ENCODE measurements at places on chromosomes 16 and 17. TPM values are rescaled to one million over a fixed set of nuclear protein-coding genes. Genes with fewer than 3 reads are reported as not detected.

Gene CEP131
- 6.1 TPM for total RNA-seq

Gene ASPHD1
- total RNA-seq = not detected

Gene SPNS2
- 79.3 TPM for total RNA-seq

Gene SLC7A5
- 22.8 TPM for total RNA-seq

Gene DNAI2
- total RNA-seq = not detected

Gene RASL10B
- 9.1 TPM for total RNA-seq

Gene SDR42E1
- total RNA-seq = 4.2 TPM

Gene DNAH17
- total RNA-seq = 2.0 TPM

Gene ABCC6
- total RNA-seq = 0.49 TPM

Gene CDH5
- total RNA-seq = 38.3 TPM

Gene PARD6A
- total RNA-seq = 1.2 TPM

Gene KRT12
- not detected for total RNA-seq

Gene SOX8
- total RNA-seq = 0.74 TPM

Gene CARD14
- 30.0 TPM for total RNA-seq

DNA sequence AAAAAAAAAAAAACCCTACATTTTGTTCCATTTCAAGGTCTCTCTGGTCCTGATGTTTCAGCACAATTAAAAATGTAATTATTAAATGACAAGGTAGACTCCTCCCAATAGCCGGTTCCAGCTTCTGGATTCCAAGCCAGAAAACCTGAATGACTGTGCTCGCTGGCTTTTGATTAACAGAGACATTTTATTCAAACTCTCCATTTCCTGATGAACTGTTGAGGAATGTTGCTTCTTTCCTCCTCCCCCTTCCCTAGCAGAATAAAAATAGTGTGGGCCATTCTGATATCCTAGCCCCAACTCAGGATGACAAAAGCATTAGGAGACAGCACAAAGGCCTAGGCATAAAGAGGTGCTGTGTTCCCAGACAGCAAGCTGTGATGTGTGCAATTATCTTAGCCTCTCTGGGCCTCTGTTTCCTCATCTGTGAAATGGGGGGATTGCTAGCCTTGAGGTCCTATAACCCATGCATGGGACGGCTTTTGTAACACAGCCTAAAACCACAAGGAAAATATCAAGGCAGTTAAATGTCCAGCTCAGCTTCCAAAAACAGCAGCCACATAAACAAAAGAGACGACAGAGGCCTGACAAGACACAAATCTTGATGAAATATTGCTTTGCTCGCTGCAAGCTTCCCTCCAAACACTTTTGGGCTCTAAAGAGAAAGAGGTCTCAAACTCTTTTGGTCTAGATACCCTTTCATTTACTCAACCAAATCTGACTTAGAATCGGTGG, 127.2 kb upstream of the RCVRN start:
- no peak overlapping the region for H3K27ac ChIP-seq
- no peaks in the 10 kb centered on the region for H3K27me3 ChIP-seq
- no peak for DNase-seq
- H3K4me3 ChIP-seq = no peak overlapping the region
- H3K36me3 ChIP-seq = no peaks in the 10 kb centered on the region

- H3K4me3 ChIP-seq = no peak overlapping the region
- H3K4me1 ChIP-seq = peaks cover 15% of the 10 kb centered on the region
- no peak for DNase-seq
- no peaks in the 10 kb centered on the region for H3K27me3 ChIP-seq
Measured at GRCh38 chr17:67532326-67532871, 155.3 kb downstream of the PITPNC1 start.

- no peak overlapping the region for H3K27ac ChIP-seq
- H3K4me1 ChIP-seq = no peaks in the 10 kb centered on the region
- H3K27me3 ChIP-seq = no peaks in the 10 kb centered on the region
- DNase-seq = no peak
- no peak overlapping the region for H3K4me3 ChIP-seq
- no peaks in the 10 kb centered on the region for H3K36me3 ChIP-seq
Measured at GRCh38 chr16:52446080-52446479, 100.9 kb downstream of the TOX3 start.

DNA sequence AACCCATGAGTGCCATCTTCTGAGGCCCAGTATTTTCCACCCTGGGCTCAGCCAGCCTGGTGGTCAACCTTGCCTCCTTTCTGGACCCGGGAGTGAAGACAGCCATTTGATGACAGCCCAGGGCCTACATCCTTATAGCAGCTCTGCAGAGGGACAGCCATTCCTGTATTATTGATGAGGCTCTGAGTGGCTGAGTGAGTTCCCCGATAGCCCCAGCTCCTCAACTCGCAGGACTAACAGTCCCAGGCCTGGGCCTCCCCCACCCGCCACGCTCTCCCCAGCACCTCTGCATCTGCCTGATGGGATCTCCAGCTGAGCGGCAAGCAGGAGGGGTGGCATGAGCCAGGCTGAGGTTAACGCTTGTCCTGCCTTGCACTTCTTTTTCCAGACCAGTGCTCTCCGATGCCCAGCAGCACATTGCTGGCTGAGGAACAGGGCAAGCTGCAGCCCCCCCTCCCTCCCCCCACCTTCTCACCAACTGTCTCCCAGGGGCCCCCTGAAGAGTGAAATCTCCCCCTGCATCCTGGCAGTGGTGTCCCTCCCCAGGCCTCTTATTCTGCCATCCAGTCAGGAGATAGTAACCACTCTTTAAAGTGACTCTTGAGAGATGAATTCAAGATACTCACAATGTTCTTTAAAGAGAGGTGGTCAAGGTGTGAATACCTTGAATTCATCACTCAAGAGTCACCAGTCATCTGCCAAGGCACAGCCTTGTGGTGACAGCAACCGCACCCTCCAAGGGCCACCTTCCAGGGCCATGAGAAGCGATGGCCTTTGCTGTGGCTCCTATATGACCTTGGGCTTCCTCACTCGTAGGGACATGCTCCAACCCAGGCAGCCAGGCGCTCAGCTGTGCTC, 23.5 kb downstream of the CACNG5 start:
- no peaks in the 10 kb centered on the region for H3K27me3 ChIP-seq
- H3K4me1 ChIP-seq = no peaks in the 10 kb centered on the region
- H3K36me3 ChIP-seq = no peaks in the 10 kb centered on the region
- H3K4me3 ChIP-seq = no peak overlapping the region
- no peak overlapping the region for H3K27ac ChIP-seq

DNA sequence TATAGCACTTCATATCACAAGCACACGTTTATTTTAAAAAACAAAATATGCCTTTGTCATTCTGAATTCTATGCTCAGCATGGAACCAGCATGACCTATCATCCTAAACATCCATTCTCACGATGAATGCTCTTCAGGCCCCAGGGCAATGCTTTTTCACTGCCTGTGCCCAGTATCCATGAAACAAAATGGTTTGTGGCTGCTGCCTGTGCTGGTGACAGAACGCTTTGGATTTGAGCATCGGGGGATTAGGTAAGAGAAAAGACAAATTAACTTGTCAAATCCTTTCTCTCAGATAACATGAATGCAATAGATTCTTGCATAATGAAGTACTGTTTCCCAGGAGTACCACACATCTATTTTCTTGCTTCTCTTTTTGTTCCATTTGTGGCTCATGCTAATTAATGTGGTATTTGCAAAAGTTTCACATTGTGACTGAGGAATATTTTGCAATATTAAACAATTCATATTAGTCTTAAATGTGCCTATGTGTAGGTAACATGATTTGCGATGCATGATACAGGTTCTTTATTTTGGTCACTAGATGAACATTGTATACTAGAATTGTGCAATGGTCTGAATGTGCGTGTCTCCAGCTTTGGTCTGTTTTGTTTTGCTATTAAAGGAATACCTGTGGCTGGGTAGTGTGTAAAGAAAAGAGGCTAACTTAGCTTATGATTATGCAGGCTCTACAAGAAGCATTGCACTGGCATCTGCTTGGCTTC, 25.8 kb upstream of the SRSF1 start:
- H3K27me3 ChIP-seq = no peaks in the 10 kb centered on the region
- H3K4me3 ChIP-seq = no peak overlapping the region
- H3K4me1 ChIP-seq = no peaks in the 10 kb centered on the region
- H3K27ac ChIP-seq = no peak overlapping the region
- H3K36me3 ChIP-seq = no peaks in the 10 kb centered on the region
- DNase-seq = no peak

- peaks cover 14% of the 10 kb centered on the region for H3K4me1 ChIP-seq
- peaks cover 10% of the 10 kb centered on the region for H3K36me3 ChIP-seq
- no peak for DNase-seq
- H3K27me3 ChIP-seq = no peaks in the 10 kb centered on the region
Measured at GRCh38 chr16:11047939-11048800, 103.8 kb downstream of the CLEC16A start.

DNA sequence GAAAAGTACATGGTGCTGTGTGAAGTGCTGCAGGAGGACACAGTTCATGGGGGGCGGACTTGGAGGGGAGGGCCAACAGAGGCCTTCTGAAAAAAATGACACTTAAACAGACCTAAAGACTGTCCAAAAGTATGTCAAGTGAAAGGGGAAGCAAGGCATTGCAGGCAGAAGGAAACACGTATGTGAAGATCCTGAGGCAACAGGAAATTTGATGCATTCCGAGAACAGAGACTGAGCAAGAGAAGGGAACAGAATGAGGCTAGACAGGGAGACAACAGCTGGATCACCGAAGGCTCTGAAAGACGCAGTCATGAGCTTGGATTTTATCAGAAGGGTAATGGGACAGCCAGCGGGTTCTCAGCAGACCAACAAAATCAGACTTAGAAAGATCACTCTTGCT, 1.1 kb downstream of the IFT20 start:
- no peak overlapping the region for H3K27ac ChIP-seq
- no peaks in the 10 kb centered on the region for H3K27me3 ChIP-seq
- H3K4me1 ChIP-seq = peaks cover 55% of the 10 kb centered on the region
- DNase-seq = no peak

DNA sequence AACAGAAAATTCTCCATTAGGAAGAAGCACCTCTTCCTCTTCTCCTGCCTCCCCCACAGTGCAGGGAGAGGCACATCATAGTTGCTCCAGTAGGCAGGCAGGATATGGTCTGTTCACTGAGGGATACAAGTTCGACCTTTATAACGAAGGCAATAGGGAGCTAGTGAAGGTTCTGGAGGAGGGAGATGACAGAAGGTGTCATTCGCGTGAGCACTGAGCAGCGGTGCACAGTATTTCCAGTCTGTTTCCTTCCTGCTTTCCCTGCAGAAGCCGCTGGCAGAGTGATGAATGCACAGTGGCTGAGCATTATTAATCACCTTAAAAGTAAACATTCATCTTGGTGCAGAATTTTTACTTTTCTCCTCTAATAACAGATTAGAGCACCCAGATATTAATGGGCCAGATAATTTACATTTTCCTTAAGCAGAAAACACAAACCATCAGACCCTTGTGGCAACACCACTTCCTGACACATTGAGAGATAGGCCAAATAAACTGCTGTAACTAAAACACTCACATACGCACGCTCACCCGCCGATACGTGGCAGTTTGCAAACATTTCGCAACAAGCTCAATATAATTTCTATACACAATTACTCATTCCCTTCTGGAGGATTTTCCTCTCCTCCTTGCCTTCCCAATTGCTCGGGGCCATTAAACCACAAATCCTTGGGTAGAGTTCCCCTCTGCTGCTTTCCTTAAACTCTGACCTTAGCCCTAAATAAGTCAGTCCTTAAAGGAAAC, 69.5 kb downstream of the AIPL1 start:
- peak; percentile 52 for DNase-seq
- no peaks in the 10 kb centered on the region for H3K4me1 ChIP-seq
- no peaks in the 10 kb centered on the region for H3K27me3 ChIP-seq
- no peak overlapping the region for H3K4me3 ChIP-seq
- H3K27ac ChIP-seq = no peak overlapping the region
- H3K36me3 ChIP-seq = no peaks in the 10 kb centered on the region

DNA sequence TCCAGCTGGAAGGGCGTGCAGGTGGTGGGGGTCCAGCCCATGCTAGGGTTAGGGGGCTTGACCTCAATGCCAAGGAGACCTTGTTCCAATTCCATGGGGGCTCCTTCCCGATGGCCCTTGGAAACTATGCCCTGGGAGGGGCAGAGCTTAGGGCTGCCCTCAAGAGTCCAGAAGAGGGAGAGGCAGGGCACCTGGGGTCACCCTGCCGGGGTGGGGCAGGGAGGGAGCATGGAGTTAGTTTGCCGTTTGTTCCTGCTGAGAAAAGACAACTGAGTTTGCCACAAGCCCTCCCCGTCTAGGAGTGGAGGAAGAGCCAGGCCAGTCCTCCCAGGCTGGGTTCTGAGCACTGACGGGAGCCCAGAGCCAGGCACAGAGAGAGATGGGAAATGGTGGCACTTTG, 21.4 kb downstream of the MMP15 start:
- no peak for DNase-seq
- no peaks in the 10 kb centered on the region for H3K4me1 ChIP-seq
- no peak overlapping the region for H3K4me3 ChIP-seq
- no peaks in the 10 kb centered on the region for H3K36me3 ChIP-seq
- H3K27ac ChIP-seq = no peak overlapping the region

- no peaks in the 10 kb centered on the region for H3K36me3 ChIP-seq
- no peaks in the 10 kb centered on the region for H3K4me1 ChIP-seq
- no peak for DNase-seq
- no peak overlapping the region for H3K27ac ChIP-seq
- H3K27me3 ChIP-seq = no peaks in the 10 kb centered on the region
- H3K4me3 ChIP-seq = no peak overlapping the region
Measured at GRCh38 chr17:36697903-36698530, 96.6 kb downstream of the MRM1 start.

- no peaks in the 10 kb centered on the region for H3K27me3 ChIP-seq
- no peak overlapping the region for H3K27ac ChIP-seq
Measured at GRCh38 chr16:70348991-70349390, 2.3 kb downstream of the DDX19A start.

DNA sequence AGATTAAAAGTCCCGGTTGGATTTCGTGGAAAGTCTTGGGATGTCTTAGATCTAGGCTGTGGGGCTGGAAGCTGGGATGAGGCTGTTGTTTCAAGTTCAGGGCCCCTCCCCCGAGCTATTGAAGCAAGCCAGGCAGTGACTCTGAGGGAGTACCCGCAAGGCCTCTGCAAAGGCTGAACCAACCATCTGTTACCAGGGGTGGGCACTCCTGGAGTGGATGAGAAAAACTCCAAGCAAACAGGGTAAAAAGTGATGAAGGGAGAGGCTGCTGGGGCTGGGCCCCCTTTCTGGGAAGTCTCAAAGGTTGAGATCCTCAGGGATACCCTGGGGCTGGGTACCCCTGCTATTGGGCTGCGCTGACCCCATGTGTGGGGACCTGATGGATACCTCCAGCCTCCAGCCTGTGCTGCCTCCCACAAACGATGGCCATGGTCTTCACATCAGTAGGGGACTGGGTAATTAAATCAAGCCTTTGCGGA, 82.4 kb upstream of the KIFC3 start:
- no peaks in the 10 kb centered on the region for H3K27me3 ChIP-seq
- H3K36me3 ChIP-seq = no peaks in the 10 kb centered on the region
- no peak overlapping the region for H3K4me3 ChIP-seq
- no peak overlapping the region for H3K27ac ChIP-seq

GRCh38 chr16:21184834-21185233, 26.4 kb downstream of the LDAF1 start:
- no peak for DNase-seq
- no peaks in the 10 kb centered on the region for H3K4me1 ChIP-seq
- no peak overlapping the region for H3K27ac ChIP-seq
- H3K36me3 ChIP-seq = peaks cover 24% of the 10 kb centered on the region
- no peak overlapping the region for H3K4me3 ChIP-seq
- no peaks in the 10 kb centered on the region for H3K27me3 ChIP-seq

- no peaks in the 10 kb centered on the region for H3K27me3 ChIP-seq
- no peaks in the 10 kb centered on the region for H3K36me3 ChIP-seq
- H3K4me3 ChIP-seq = no peak overlapping the region
Measured at GRCh38 chr16:83792391-83792790, 15.4 kb upstream of the HSBP1 start.

- peaks cover 27% of the 10 kb centered on the region for H3K4me1 ChIP-seq
- H3K4me3 ChIP-seq = no peak overlapping the region
- peaks cover 7% of the 10 kb centered on the region for H3K36me3 ChIP-seq
- DNase-seq = no peak
- H3K27ac ChIP-seq = no peak overlapping the region
Measured at GRCh38 chr16:10918294-10919002, 23.8 kb downstream of the DEXI start.
